Activated T-helper 9 cell treated with anti-CD3 and anti-CD28 coated beads, Interleukin-2, amount 50 U/mL, for 16 hours (primary cell): ENCODE measurements at places on chromosomes 2 and 18.

- DNase-seq: no peak
Measured at GRCh38 chr2:68383778-68384177, 18.7 kb downstream of the PLEK start.

DNA sequence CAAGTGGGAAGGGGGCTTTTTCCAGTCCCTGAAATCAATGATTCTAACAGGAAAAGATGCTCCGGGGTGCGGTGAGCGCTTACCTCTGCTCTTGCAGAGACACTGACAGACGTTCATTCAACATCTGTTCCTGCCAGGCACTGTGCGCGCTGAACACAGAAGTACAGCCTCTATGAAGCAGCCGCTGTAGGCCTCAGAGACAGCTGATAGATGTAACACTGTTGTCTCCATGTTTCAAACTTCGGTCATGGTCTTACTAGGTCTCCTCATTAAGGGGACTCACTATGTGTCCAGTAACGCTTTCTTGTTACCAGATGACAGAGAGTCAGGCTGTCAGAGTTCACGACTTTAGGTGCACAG, 649 bp upstream of the CLIP4 start:
- no peak for DNase-seq

DNA sequence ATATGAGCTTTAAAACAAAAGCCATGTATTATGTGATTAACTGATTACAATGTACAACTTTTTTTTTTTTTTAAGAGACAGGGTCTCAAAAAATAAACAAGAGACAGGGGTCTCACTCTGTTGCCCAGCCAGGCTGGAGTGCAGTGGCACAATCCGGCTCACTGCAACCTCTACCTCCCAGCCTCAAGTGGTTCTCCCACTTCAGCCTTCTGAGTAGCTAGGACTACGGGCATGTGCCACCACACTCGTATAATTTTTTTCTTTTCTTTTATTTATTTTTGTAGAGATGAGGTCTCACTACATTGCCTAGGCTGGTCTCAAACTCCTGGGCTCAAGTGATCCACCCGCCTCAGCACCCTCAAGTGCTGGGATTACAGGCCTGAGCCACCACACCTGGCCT, 103.1 kb downstream of the ATAD2B start:
- no peak for DNase-seq

GRCh38 chr2:172671501-172671900, 64.1 kb upstream of the RAPGEF4 start:
- no peak for DNase-seq

- no peak for DNase-seq
Measured at GRCh38 chr2:197613509-197613987, 61.8 kb downstream of the RFTN2 start.

- no peak for DNase-seq
Measured at GRCh38 chr18:74895686-74896085, 298.0 kb downstream of the ZNF407 start.

DNA sequence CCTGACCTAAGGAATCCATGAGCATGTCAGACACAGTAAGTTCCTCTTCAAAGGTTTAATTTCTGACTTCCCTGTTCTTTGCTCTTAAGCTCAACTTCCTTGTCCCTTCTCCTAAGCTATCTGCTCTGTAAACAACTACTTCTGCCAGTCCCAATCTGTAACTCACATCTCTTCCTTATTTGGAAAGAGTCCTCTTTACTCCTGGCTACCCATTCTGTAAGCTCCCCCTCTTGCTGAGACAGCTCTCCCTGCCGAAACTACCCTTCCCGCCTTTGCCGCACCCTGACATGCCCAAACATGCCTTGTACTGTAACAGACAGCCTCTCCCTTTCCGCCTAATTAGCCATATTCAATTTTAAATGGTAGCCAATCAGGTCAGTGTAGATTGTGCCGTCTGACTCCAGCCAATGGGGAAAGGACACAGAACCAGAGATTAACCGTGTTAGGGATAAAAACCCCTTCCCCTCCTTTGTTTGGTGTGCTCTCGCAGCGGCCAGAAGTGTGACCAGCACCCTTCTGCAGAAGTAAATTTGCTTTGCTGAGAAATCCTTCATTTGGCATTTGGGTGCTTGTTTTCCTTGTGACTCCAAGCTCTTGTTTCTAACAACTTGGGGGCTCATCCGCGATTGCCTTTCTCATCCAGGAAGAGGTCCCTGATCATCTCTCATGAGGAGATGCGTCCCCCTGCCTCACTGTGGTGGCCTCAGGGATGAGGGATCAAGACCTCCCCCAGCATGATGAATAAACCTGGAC, 49.0 kb downstream of the PIAS2 start:
- no peak for DNase-seq

DNA sequence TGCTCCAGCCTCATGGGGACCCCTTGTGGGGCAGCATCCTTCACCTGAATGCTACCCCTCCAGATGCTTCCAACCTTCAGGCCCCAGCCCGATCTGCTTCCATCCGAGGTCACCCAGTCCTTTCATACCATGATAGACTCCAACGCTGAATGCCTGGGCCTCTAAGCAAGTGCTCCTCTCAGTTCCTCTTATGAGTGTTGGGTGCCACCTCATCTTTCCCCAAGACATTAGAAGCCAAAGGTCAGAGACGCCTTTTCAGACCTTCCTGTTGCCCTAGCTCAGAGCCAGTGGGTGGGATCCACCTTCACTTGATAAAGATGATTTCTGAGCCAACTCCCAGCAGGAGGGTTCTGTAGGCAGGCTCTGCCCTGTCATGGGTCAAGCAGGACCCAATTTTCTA, 174.5 kb upstream of the MGAT5 start:
- DNase-seq: no peak
